Left lobe of liver (tissue), 2 donors: ENCODE measurements at places on chromosomes 11 and 22.
A peak's percentile ranks its signal among the peaks of the same experiment; 100 is the strongest.

DNA sequence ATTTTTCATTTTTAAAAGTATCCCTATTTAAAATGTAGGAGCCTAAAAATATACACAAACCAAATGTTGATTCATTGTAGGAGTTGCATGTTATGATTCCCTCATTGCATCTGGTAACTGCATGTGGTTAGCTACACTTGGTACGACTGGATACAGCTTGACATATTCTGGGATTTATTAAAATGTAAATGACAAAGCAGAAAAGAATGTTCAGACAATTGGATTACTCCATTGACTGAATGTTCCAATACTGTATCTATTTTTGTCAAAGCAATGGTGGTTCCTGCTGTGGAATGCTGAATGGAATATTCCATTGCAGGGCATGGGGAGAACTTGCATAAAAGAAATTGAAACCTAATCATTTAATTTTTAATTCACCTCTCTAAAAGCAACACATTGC lies 30.8 kb downstream of the BLID start:
- DNase-seq, result no peak

DNA sequence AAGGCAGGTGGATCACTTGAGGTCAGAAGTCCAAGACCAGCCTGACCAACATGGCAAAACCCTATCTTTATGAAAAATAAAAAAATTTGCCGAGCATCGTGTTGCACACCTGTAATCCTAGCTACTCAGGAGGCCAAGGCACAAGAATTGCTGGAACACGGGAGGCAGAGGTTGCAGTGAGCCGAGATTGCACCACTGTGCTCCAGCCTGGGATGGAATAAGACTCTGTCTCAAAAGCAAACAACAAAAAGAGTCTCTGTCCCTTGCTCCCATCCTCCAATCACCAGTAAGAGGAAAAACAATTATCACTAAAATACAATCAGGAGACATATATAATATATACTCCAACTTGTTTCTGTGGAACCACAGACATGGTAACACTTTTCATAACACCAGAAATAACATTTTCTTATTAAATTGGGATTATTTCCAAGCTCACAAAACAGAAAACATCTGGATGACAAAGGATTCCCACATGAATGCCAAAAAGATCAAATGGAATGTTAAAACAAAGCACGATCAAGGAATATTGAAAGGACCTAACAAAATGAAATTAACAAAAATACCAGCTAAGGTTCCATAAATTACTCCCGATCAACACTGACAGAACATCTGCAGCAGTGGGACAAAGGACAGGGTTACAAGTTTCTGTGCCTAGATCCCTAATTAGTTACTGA lies 15.2 kb downstream of the FCHSD2 start:
- DNase-seq, result peak; percentile 23

DNA sequence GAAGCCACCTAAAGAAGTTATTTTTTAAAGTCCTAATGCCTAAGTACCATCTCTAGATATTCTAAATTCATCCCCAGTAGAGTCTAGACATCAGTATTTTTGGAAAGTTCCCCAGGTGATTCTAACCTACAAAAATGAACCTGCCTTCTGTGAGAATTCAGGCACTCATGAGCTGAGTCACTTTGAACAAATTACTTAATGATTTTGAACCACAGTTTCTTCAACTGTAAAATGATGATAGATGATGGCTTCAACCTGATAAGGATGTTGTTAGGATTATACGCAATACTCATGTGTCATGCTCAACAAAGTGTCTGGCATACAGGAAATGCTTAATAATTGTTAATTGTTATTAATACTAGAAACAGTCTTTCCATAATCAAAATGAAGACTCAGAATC lies 82.8 kb upstream of the OR5AK2 start:
- DNase-seq, result no peak

DNA sequence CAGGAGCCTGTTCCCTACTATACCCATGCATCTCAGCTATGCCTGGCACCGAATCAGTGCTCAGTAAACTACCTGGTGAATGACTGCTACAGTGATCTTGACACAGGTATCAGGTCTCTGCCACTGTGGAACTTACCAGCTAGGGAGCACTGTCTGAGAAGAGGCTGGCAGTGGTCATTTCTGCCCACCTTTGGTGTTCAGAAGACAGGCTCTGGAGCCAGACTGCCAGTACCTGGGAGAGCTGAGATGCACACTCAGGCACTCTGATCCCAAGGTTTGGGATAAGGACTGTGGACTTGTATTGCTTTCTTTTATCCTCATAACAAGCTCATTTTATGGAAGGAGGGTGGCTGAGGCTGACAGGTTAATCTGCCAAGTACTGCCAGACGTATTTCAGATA lies 52.7 kb downstream of the SYN3 start:
- peak; percentile 14 for DNase-seq

DNA sequence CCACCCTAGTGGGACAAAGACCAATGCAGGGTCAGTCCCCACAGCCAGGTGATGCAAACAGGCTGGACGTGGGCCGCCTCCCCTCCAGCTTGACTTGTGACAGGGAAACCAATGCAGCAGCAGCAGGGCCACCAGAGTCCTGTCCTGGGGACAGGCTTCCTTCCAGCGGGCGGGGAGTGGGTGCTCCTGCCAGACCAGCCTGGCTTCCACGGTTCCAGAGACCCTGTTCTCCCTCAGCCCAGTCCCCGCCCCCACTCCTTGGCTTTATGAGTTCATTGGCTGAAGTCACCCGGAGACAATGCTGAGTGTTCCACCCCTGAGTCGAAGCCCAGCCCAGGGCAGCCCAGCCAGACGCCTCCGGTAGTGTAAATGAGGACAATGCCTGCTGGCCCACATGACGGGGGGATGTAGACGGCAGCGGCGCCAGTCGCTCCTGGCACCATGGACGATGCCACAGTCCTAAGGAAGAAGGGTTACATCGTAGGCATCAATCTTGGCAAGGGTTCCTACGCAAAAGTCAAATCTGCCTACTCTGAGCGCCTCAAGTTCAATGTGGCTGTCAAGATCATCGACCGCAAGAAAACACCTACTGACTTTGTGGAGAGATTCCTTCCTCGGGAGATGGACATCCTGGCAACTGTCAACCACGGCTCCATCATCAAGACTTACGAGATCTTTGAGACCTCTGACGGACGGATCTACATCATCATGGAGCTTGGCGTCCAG lies at the start of gene TSSK2:
TSS of gene TSSK2 (plus strand) at position 350 of the 726 bp plus-strand sequence. CDS start at position 442, 92 bp downstream.
- no peak for DNase-seq

GRCh38 chr11:5285703-5286340 lies 15.9 kb downstream of the OR51B4 start:
- DNase-seq, result no peak

- DNase-seq, result no peak
These were observed 609 bp downstream of the MAPK11 start for GRCh38 chr22:50269573-50269969.

GRCh38 chr11:73306069-73306841 lies 1.8 kb upstream of the ARHGEF17 start:
- DNase-seq, result no peak

DNA sequence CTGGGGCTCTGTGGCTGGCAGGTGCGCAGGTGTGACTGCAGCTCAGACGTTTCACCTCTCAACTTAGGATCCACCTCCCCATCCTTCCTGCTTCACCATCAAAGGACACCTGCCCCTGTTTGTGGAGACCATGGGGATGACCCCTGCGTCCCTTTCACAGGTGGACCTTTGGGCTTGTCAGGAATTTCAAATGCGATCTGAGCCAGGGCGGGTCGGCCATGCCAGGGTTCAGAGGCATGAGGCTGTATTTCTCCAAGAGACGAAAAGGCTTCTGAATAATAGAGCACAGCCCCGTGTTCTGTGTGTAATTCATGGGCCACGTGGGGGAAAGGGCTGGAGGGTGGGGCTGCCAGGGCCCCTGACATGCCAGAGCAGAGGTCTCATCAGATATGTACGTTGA lies 668.0 kb downstream of the BRD1 start:
- no peak for DNase-seq

- no peak for DNase-seq
These were observed 336.8 kb downstream of the GUCY1A2 start for GRCh38 chr11:106681435-106681834.

- no peak for DNase-seq
These were observed 113.5 kb downstream of the SHANK2 start for GRCh38 chr11:71138737-71139425.

GRCh38 chr22:40422558-40423309 lies 52.3 kb downstream of the SGSM3 start:
- DNase-seq, result no peak

- DNase-seq, result no peak
These were observed 53.2 kb upstream of the FAM181B start for GRCh38 chr11:82786836-82787235.

DNA sequence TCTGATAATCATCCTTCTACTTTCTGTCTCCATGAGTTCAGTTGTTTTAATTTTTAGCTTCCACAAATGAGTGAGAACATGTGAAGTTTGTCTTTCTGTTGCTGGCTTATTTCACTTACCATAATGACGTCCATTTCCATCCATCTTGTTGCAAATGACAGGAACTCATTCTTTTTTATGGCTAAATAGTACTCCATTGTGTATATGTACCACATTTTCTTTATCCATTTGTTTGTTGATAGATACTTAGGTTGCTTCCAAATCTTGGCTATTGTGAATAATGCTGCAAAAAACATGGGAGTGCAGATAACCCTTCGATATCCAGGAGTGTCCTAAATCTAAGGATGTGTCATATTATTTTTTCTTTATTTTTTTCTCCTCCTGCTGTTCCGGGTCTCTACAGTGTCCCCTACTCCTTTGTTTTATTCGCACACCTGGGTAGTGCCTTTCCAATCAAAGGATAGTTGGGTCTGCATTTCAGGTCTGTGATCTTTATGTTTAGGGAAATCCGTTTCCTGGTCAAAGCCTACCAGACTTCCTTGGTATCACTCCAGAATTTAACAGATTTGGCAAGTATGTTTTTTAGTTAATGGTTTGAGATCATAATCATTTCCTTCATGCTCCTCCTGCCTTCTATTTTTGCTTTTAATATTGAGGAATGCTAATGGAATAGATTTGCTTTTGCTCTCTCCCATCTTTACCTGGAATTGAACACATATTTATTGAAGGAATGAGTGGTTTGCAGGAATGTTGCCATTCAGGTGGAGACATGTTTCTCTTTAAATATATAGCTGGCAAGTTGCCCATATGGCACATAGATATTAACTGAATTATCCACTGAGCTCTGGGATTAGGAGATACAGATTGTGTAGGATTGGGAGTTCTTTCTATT lies 53.7 kb downstream of the ARHGEF12 start:
- DNase-seq, result no peak
